ENCODE measurements at places on chromosomes 11 and 22.

GRCh38 chr22:19195796-19196731 is 17.5 kb upstream of the SLC25A1 start:
- DNase-seq = no peak

DNA sequence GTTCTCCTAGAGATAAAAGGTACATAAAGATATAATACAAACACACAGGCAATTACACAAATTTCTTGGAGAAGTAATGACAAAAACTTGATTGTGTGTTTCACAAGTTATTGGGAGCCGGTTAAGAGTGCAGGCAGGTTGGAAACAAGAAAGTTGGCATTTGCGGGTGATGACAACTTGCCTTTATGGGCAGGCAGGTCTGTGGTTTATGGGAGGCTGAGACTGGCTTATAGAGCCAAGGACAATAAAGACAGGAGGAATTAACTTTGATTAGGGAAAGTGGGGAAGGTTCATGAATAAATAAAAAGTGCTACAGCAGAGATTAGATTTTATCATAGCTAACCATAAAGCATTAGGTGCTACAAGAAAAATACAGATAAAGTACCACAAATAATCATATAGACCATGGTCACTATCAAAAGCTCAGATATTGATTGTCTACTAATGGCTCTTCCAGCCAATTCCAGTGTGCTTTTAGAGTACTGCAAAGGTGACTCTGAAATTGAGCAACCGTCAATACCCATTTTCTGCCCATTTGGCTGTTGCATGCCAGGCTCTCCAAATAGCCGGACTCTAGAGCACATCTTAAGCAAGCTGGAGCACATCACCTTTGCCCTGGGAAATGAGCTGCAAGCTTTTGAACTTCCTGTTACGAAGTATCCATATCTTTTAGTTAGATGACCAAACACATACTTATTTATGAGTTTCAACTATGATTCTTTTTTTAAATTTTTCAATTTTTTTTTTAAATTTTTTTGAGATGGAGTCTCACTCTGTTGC is 33.9 kb upstream of the GAB2 start:
- DNase-seq = no peak

DNA sequence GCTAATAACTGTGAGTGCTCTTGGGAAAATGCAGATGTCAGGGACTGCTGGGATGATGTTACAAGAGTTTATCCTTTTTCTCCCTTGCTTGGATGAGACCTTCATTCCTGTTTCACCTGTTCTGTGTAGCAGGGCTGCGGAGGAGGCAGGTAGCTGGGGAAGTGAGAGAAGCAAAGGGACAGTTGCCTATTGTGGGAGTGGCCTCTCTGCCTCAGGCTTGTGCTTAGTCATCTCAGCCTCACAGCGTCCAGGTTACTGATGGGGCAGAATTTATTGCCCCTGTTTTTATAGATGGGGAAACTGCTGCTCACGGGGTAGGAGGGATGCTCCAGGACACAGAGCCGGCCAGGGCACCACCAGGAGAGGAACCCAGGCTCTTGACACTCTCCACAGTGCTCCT is 1.7 kb downstream of the STX3 start:
- DNase-seq = no peak

DNA sequence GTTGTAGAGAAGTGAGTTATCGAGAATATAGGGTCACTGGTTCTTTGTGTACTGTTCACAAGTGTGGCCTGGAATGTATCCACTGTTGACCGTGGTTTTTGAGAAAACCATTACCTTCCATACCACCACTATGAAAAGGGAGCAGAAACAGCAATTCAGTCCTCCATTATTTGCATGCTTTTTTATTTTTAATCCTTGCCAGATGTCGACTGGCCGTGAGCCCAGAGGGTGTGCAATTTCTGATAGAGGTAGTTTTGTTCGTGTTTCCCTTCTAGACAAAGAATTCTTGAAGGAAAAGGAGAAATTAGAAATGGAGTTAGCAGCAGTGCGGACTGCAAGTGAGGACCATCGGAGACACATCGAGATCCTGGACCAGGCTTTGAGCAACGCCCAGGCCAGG is 81.7 kb downstream of the AMOTL1 start:
- no peak for DNase-seq

DNA sequence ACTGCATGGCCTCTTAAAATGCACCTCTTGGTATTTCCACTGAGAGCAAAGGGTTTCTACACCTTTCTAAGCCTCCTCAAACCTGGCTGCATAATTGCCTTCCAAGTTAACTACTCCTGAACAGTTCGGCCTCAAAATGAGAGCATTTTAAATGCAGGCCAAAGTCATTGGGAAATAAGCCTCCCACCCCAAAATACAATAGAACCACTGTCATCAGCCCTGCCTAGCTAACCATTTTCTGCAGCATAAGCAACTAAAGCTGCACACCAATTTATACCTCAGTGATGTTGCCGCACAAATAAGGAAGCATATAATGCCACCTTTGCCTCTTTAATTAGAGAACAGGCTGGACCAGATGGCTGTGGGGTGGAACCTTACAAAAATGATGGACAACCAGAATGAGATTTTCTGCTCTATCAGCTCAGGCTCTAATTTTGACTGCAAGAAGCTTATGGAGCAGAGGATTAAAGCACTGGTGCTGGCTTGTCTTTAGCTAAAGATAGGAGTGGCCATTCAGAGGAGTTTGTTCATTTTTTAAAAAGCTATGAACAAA is 4.3 kb downstream of the TOB2 start:
- DNase-seq = no peak

GRCh38 chr11:30326114-30326778 is 3.3 kb downstream of the ARL14EP start:
- DNase-seq = no peak

DNA sequence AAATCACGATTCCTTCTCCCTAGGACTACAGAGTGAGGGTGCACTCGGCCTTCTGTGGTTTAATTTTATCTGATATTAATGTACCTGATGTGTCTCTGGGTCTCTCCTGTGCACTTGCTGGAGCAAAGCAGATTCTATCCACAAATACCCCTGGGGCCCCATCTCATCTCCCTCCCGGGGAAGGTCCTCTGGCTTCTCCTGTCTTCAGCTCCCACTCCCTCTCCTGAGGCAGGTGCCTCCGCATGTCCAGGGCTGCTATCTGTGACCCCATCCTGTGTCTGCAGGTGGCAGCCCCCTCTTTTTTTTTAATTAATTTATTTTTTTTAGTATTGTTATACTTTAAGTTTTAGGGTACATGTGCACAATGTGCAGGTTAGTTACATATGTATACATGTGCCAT is 558.7 kb downstream of the BRD1 start:
- DNase-seq = no peak

- DNase-seq = no peak
Measured at GRCh38 chr11:19666951-19667350, 45.7 kb upstream of the NAV2 start.

DNA sequence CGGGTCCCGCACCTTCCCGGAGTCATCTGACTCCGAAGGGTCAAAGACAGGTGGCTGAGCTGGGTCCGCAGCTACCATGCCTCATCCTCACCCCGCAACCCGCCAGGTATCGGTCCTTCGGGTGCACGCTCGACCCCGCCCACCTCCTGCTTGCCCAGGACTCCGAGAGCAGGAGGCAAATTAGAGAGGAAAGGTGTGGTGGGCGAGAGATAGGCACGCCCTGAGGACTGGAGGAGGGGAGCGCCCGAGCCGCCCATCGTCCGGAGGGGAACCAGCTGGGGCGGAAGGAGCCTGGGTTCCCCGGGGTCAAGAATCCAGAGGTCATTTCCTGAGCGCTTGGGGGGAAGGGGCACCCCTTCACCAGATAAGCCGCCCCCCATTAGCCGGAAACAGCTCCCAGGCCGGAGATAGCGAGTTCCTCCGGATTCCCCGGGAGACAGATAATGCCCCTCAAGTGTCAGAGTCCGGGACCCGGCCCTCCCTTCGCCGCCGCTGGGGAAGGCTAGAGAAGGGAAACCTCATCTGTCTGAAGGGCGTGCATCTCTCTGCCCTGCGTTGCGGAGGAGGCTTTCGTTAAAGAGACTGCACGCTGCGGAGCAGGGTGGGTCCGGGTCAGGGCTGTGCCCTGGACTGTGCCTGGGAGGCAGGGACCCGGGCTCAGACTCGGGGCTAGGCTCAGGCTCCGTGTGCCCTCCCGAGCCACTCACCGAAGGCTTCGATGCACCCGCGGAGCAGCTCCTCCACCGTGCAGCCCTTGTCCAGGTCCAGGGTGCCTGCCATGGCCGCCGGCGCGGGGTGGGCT is 1.7 kb downstream of the RASGRP2 start:
- DNase-seq = no peak

- DNase-seq = no peak
Measured at GRCh38 chr11:40958707-40959106, 500.7 kb downstream of the LRRC4C start.

DNA sequence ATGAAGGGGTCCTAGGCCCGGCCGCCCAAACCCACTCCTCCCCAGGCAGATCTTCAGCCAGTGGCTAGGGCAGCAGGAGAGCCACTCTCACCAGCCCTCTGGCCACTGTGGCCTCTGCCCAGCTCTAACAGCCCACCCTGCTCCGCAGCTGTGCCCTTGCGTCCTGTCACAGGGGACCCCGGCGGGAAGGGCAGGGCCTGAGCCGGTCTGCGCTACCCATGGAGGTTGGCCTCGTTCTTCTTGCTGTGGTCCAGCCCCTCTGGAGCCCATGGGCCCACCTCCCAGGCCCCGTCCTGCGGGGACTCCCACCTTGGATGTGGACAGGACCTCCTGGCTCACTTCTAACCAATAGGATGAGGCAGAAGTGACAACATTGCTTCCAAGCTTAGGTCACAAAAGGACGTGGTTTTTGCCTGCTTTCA is 38.3 kb upstream of the TH start:
- DNase-seq = no peak

DNA sequence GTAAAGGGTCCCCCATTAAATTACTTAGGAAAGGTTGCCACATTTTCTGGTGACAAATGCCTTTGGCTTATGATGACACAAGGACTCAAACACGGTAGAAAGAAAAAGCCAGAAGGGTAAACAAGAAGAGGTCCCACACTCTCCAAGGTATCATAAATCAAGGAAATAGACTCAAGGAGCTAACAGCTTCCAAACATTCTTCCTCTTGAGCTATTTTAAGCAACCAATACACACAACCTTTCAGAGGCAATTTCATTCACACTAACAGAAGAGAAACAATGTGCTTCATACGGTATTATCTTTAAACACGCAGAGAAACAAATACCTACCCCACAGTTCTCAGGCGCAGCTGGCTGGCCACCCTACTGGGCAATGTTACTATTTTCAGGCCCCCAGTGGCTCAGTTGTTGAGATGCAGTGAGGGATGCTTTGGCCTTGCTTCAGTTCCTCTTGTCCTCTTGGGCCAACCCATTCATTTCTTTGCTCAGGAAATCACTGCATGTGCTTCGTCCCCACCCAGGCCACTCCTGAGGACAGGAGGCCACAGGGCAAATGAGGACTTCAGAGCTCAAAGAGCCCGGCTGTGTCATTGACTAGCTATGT is 15.8 kb downstream of the ABTB2 start:
- no peak for DNase-seq

GRCh38 chr11:76628408-76628947 is 42.1 kb downstream of the LRRC32 start:
- no peak for DNase-seq

DNA sequence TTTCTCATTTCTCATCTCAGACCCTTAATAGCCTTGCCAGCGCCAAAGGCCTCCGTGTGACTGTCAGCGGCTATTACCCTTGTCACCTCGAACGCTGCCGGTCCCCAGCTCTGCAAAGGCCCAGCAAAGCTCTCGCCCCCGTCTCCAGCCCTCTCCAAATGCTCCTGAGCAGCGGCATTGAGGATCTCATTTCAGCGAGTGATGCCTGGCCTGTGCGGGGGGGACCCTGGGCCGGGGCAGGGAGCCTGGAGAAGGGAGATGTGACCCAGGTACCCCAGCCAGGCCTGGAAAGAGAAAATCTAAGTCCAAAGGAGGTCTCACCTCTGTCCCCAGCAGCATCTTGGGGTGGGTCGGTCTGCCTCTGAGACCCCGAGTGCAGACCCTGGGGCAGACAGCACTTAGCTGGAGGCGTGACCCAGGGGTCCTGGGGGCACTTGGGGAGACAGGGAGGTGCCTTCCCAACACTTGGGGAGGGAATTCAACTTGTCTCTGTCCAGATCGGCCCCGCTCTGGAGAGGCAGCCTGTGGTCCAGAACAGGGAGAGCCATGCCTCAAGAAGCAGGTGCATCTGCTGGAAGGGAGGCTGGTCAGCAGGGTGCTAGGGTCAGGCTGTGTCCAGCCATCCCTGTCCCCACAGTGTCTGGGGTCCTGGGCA is 521.3 kb downstream of the TBC1D22A start:
- DNase-seq = no peak

- no peak for DNase-seq
Measured at GRCh38 chr11:100752371-100753171, 65.5 kb downstream of the ARHGAP42 start.

GRCh38 chr11:85823816-85824215 is 12.9 kb upstream of the SYTL2 start:
- DNase-seq = no peak

GRCh38 chr11:76724171-76724768 is 53.7 kb upstream of the LRRC32 start:
- DNase-seq = no peak

GRCh38 chr11:112835591-112836255 is 125.5 kb upstream of the NCAM1 start:
- DNase-seq = no peak

DNA sequence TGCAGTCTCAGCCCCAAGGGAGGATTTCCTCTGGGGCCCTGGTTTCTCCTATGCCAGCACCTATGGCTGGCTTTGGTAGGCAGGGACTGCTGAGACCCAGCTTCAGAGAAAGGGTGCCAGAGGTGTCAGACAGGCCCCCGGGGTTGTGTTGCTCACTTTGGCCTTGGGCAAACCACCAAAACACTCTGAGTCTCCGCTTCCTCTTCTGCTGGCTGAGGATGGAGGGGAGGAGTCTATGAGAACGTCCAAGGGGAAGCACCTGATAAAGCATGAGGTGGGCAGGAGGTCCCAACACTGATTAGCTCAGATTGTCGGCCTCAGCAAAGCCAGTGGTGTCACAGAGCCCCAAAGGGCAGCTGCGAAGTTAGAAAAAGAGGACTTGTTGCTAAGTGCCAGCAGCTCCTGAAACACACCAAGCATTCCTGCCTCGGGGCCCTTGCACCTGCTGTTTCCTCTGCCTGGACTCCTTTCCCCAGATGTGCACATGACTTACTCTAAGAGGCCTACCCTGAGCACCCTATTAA is 10.5 kb downstream of the SMTNL1 start:
- DNase-seq = no peak

GRCh38 chr11:70540196-70540595 is 141.9 kb downstream of the CTTN start:
- DNase-seq = no peak

DNA sequence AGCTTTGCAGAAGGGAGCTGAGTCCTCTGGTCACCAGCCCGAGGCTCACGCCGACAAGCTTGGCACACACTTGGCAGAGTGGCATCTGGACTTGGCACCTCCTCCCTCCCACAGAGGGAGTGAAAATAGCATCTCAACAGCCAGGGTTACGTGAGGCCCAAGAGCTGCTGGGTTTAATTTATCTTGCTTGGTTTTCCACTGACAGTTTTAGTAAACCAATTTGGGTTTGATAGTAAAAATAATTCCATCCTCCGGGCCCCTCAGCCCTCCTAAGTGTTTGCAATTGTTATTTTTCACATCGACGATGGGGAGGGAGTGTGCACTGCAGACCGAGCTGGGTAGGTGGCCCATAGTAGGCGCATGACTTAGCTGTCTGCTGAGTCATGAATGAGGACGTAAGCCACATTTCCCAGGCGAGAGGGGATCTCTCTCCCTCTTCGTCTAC is 107.6 kb upstream of the ASPHD2 start:
- no peak for DNase-seq

- DNase-seq = no peak
Measured at GRCh38 chr22:39332441-39333064, 13.1 kb upstream of the RPL3 start.

- no peak for DNase-seq
Measured at GRCh38 chr11:73585834-73586575, 11.9 kb downstream of the FAM168A start.

Data from hypothalamus (tissue), 51 donors.